ENCODE measurements at places on chromosomes 7 and 10. TPM values are rescaled to one million over a fixed set of nuclear protein-coding genes. Genes with fewer than 3 reads are reported as not detected.

GRCh38 chr10:98292971-98293370 lies 25.0 kb upstream of the LOXL4 start:
- no peak for DNase-seq

GRCh38 chr7:36870625-36871354 lies 146.5 kb upstream of the AOAH start:
- DNase-seq: no peak

DNA sequence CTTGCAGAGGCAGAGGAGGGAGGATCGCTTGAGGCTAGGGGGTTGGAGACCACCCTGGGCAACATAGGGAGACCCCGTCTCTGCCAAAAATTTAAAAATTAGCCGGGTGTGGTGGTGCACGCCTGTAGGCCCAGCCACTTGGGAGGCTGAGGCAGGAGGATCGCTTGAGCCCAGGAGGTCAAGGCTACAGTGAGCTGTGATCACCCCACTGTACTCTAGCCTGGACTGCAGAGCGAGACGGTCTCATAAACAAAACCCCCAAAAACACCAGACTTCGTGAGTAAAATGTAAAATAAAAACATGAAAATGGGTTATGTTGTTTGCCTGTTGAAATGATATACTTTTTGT lies 699 bp downstream of the LHPP start:
- DNase-seq: no peak

DNA sequence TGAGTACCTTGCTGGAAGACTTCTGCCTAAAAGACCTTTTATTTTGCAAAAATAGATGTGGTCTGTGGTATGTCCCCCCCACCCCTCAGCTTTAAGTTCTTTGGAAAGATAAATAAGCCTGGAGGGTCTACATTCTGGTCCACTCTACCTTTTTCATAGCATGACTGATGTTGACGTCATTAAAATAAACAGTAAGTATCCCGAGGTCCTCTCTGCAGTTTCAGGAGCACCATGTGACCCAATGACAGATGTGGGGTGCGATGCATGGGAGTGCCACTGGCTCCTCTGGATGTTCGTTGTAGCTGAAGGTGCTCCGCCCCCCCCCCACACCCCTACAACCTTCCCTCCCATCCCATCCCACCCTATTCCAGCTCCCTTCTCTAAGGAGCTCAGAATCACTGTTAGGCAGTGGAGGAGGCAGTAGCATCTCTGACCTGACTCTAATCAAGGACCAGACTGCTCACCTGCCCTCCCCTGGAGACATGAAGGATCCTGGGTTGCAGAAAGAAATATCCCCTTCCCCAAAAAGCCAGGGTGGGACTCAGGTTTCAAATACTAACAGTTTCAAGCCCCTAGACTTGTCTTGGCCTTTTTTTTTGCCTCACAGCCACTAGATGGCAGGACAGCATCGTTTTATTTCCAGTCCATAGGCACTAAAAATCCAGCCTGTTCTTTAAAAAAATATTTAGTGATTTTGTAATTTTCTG lies 25.1 kb downstream of the CASP7 start:
- no peak for DNase-seq

DNA sequence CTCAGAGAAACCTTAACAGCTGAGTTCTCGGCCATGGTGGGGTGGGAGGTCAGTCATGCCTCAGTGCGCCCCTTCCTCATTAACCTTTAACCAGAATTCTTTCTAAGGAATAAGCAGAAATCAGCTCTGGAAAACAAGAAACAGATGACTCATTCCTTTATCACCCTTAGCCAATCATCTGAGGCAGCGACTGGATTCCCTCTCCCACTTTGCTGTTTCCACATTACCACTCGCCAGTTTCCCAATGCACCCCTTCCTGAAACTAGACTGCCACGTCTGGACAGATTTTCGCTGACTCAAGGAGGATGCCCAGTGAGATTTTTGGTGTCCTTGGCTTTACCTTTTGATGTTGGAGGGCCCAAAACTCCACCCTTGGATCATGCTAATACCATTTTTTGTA lies 223.8 kb downstream of the PLXDC2 start:
- DNase-seq: no peak

- DNase-seq: no peak
These were observed 26.8 kb upstream of the VKORC1L1 start for GRCh38 chr7:65846008-65846570.

- DNase-seq: no peak
These were observed 23.2 kb downstream of the LDB3 start for GRCh38 chr10:86691333-86692022.

DNA sequence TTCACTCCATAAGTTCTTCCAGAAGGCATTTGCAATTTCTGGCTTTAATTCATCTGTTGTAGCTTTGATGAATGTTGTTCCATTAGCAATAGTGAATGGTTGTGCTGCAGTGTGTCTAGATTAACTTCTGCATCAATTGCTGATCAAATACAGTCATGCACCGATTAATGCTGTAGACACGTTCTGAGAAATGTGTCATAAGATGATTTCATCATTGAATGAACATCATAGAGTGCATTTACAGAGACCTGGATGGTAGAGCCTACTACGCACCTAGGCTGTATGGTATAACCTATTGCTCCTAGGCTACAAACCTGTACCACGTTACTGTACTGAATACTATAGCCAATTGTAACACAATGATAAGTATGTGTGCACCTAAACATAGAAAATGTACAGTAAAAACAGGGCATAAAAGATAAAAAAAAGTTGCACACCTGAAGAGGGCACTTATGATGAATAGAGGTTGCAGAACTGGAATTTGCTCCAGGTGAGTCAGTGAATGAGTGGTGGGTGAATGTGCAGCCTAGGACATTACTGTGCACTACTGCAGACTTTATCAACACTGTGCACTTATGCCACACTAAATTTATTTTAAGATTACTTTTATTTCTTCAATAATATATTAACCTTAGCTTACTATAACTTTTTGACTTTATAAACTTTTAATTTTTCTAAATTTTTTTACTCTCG lies 170.7 kb downstream of the HERPUD2 start:
- DNase-seq: no peak

DNA sequence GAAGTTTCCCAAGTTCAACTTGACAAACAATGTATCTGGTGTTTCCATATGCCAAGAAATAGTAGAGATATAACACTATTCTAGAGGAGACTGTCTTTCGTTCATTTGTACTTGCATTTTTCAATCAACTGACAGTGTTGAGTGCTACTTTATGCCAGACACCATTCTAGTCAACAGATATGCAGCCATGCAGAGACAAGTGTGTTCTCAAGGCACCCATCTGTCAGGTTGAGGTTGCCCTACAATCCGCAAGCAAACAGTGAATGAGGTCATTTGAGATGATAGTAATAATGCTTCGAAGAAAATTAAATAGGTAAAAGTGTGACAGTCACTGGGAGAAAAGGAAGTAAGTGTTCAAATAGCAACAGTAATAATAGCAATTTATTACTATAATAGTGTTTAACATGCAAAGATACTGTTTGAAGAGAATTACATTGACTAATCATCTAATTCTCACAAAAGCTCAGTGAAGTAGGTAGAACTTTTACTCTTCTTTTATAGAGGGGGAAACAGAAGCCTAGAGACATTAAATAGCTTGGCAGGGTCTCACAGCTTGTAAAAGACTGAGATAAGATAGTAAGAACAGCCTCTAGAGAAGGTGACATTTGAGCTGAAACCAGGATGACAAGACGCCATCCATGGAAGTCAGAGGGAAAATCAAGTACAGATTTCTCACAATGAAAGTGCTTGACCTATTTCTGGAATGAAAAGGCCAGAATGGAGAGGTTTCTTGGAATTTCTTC lies 936.9 kb downstream of the SORCS3 start:
- no peak for DNase-seq

DNA sequence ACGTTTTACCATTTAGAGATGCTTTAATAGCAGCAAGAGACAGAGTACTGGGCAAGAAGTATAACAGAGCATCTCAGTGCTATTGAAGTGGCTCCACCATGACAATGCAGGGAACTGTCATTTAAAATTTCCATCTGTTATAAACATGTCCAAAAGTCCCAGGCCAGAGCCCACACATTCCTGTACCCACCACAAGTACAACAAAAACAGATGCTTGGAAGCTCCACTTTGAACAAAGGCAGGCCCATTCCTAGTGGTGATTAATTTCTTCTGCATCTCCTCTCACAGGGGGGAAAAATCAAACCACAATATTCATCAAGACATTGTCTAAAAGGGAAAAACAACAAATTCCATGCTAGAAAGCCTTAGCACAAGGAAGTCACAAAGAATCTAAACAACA lies 627.9 kb downstream of the PARD3 start:
- no peak for DNase-seq

- DNase-seq: no peak
These were observed 193.8 kb downstream of the ABCA13 start for GRCh38 chr7:48365010-48365409.

- DNase-seq: no peak
These were observed 540.7 kb downstream of the MAGI2 start for GRCh38 chr7:78912781-78913180.

- no peak for DNase-seq
These were observed 127.6 kb upstream of the NANOS1 start for GRCh38 chr10:118901906-118902305.

DNA sequence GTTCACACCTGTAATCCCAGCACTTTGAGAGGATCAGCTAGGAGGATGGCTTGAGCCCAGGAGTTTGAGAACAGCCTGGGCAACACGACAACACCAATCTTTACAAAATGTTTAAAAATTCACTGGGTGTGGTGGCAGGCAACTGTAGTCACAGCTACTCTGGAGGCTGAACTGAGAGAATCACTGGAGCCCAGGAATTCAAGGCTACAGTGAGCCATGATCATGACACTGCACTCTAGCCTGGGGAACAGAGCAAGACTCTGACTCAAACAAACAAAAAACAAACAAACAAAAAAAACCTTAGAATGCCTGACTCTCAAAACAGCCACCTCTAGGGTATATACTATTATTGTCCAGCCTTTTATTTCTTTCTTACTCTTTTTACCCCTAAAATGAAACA lies 56.5 kb upstream of the PAPSS2 start:
- DNase-seq: no peak

GRCh38 chr7:87534072-87534471 lies 58.6 kb upstream of the ABCB4 start:
- no peak for DNase-seq

DNA sequence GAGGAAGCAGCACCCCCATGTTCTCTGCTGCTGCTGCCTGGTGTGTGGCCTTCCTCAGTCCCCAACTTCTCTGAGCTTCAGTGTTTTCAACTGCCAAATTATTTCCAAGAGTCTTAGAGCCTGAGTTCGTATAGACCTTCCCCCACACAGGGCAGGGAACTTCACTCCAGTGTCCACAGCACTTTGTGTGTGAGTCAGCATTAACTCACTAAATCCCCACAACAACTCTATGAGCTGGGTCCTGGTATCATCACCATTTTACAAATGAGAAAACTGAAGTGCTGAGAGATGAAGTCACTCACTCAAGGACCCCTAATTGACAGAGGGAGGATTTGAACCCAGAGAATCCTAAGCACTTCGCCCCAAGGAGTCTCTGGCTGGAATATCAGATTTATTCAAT lies 48.3 kb downstream of the ADCYAP1R1 start:
- no peak for DNase-seq

- DNase-seq: no peak
These were observed 47.3 kb downstream of the TFPI2 start for GRCh38 chr7:93843260-93843659.

- DNase-seq: no peak
These were observed 68.1 kb downstream of the TNS3 start for GRCh38 chr7:47513741-47514241.

The CCAR1 gene
- 27.3 TPM for total RNA-seq

The NEUROD6 gene
- not detected for total RNA-seq

The FKBP9 gene
- 116 TPM for total RNA-seq

The GDF2 gene
- total RNA-seq: not detected

The VWA2 gene
- not detected for total RNA-seq

The HMX2 gene
- total RNA-seq: not detected

The SPDYE2B gene
- not detected for total RNA-seq
